Calu3 (cell line): ENCODE measurements at places on chromosomes 2 and 18. TPM values are rescaled to one million over a fixed set of nuclear protein-coding genes. Genes with fewer than 3 reads are reported as not detected.

- no peaks in the 10 kb centered on the region for H3K4me1 ChIP-seq
- no peak for DNase-seq
- H3K27ac ChIP-seq: no peak overlapping the region
- no peaks in the 10 kb centered on the region for H3K36me3 ChIP-seq
- peaks cover 21% of the 10 kb centered on the region for H3K27me3 ChIP-seq
These were observed 66.0 kb upstream of the HDAC4 start for GRCh38 chr2:239466755-239467271.

GRCh38 chr18:58637946-58638345 is 9.1 kb upstream of the ALPK2 start:
- H3K36me3 ChIP-seq: no peaks in the 10 kb centered on the region
- no peak for DNase-seq
- no peaks in the 10 kb centered on the region for H3K27me3 ChIP-seq
- H3K27ac ChIP-seq: no peak overlapping the region

GRCh38 chr2:14558335-14558919 is 74.1 kb upstream of the LRATD1 start:
- no peak overlapping the region for H3K27ac ChIP-seq
- H3K27me3 ChIP-seq: no peaks in the 10 kb centered on the region
- no peaks in the 10 kb centered on the region for H3K36me3 ChIP-seq
- no peak for DNase-seq
- no peaks in the 10 kb centered on the region for H3K4me1 ChIP-seq
- H3K4me3 ChIP-seq: no peak overlapping the region

DNA sequence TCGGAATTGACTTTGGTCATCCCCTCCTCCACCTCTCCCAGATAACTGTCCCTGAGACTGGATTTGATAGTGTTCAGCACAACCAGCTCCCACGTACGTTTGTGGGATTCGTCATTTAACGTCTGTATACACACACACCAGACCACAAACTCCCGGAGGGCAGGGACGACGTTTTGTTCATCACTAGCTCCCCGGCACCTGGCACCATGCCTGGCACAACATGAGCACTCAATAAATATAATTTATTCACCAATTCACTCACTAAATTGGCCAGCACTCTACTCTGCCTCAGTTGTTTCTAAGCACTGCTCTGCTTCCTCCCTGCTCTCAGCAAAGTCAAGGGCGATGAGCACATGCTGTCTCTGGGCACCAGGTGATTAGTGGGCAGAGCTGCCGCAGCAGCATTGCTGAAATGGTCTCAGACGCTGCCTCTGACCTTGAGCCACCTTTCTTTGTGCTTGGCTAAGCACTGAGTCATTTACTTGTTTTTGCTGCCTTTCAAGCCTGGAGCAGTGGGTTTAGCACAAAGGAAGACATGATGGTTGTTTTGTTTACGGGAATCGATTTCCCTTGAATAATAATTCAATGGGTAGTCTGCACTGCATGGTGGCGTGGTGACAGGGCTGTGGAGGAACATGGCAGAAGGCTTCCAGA is 19.3 kb upstream of the LOXHD1 start:
- peaks cover 94% of the 10 kb centered on the region for H3K27me3 ChIP-seq
- no peaks in the 10 kb centered on the region for H3K4me1 ChIP-seq
- no peaks in the 10 kb centered on the region for H3K36me3 ChIP-seq
- no peak overlapping the region for H3K27ac ChIP-seq
- no peak for DNase-seq
- H3K4me3 ChIP-seq: no peak overlapping the region

GRCh38 chr2:227132986-227133385 is 31.0 kb downstream of the COL4A4 start:
- H3K27me3 ChIP-seq: no peaks in the 10 kb centered on the region
- no peaks in the 10 kb centered on the region for H3K4me1 ChIP-seq
- no peak overlapping the region for H3K4me3 ChIP-seq
- H3K36me3 ChIP-seq: no peaks in the 10 kb centered on the region
- no peak overlapping the region for H3K27ac ChIP-seq

The WNT10A gene
- 2.4 and 3.4 TPM in 2 replicates for total RNA-seq

The IL18R1 gene
- total RNA-seq: 1.5 and 2.1 TPM in 2 replicates

GRCh38 chr18:75418293-75419005 is 9.1 kb downstream of the SMIM21 start:
- no peaks in the 10 kb centered on the region for H3K4me1 ChIP-seq
- H3K36me3 ChIP-seq: no peaks in the 10 kb centered on the region
- no peak overlapping the region for H3K27ac ChIP-seq
- DNase-seq: no peak
- no peak overlapping the region for H3K4me3 ChIP-seq

The ITGB6 gene
- 50.0 and 84.8 TPM in 2 replicates for total RNA-seq

The DYNAP gene
- not detected in 2 replicates for total RNA-seq

- H3K4me1 ChIP-seq: peaks cover 12% of the 10 kb centered on the region
- peak; percentile 31 for DNase-seq
- no peak overlapping the region for H3K4me3 ChIP-seq
- no peaks in the 10 kb centered on the region for H3K27me3 ChIP-seq
These were observed 131.9 kb downstream of the ATL2 start for GRCh38 chr2:38245114-38245641.

The IGFBP5 gene
- 8.7 and 14.8 TPM in 2 replicates for total RNA-seq

DNA sequence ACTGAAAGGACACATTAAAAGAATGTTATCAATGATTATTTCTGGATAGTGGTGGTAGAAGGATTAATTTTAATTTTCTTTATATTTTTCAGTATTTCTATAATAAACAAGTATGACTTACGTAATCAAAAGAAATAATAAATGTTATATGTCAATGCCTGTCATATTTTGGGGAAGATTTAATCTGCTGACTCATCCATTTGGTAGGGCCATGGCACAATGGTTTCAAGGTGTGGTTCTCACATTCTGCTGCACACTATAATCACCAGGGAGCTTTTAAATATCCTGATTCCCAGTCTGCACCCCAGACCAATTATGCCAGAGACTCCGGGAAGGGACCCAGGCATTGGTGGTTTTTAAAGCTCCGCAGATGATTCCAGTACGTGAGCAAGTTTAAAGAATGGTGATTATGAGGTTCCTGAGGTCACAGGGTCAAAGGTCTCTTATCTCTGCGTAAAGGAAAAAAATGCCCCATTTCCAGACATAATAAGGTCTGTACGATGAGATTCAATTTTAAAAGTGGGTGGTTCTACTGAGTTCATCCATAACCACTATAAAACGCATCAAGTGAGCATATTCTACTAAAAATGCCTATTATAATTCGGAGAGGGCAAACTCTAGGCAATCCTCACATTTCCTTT is 27.2 kb downstream of the WIPF1 start:
- no peak overlapping the region for H3K4me3 ChIP-seq
- DNase-seq: no peak
- H3K27me3 ChIP-seq: no peaks in the 10 kb centered on the region
- no peaks in the 10 kb centered on the region for H3K4me1 ChIP-seq

- H3K4me1 ChIP-seq: peaks cover 63% of the 10 kb centered on the region
- H3K36me3 ChIP-seq: peaks cover 63% of the 10 kb centered on the region
- peak overlapping the region; percentile 99 for H3K27ac ChIP-seq
- DNase-seq: no peak
- peak overlapping the region; percentile 80 for H3K4me3 ChIP-seq
These were observed 144.9 kb downstream of the TGIF1 start for GRCh38 chr18:3594760-3595368.

The SCYGR1 gene
- not detected in 2 replicates for total RNA-seq

DNA sequence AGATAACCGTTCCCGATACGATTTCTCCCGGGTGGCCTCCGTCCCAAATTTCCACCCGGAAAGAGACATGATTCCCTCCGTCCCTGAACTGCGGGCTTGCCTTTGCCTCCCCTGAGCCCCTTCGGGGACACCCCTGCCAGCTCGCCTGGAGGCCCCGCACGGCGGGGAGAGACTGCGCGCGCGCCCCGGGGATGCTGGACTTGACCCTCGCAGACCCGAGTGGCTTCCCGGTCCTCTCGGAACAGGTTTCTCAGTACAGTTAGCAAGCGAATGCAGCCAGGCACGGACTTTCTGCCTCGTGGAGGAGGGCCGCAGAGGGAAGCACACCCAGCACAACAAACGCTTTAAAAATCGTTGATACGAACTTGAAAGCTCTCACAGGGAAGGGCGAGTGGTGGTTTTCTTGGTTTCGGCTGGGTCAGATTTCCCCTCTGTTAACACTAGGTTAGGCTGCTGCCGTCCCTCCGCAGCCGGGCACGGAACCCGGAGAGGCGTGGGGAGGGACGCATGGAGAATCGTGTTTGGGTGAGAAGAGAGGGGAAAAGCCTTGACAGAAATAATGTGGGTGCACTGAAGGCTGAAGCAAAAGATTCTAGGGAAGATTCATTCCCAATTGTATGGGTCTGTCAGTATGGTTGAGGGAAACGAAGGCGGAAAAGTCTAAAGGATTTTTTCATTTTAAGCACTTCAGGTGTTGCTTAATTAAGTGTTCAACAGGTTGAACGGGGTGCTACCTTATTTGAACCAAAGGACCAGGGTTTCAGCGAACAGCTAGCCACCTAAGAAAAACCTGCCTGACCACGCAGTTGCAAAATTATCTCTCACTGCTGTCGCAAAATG is 916 bp downstream of the TNFRSF11A start:
- peaks cover 71% of the 10 kb centered on the region for H3K4me1 ChIP-seq
- H3K36me3 ChIP-seq: peaks cover 64% of the 10 kb centered on the region
- peak overlapping the region; percentile 79 for H3K27ac ChIP-seq
- no peaks in the 10 kb centered on the region for H3K27me3 ChIP-seq
- H3K4me3 ChIP-seq: peak overlapping the region; percentile 90

GRCh38 chr2:158624961-158625360 is 168.2 kb downstream of the PKP4 start:
- H3K4me3 ChIP-seq: no peak overlapping the region
- H3K36me3 ChIP-seq: peaks cover 12% of the 10 kb centered on the region
- H3K27ac ChIP-seq: no peak overlapping the region
- no peak for DNase-seq

The ERFE gene
- total RNA-seq: 2.4 and 4.0 TPM in 2 replicates

DNA sequence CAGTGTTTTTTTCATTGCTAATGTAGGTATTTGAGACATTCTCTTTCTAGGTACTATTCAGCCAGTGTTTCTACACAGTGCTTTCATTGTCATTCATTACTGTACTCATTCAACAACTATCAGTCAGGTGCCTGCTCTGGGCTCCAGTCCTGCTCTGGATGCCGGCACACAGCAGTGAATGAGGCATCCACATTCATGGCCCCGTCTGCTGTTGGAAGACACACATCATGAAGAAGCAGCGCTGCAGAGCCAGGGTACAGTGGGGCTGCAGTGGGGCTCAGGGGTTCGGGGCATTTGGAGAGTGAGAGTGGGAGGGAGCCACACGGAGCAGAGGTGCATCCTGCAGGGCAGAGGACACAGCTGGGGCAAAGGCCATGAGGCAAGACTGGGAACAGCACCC is 737.2 kb upstream of the RAB6C start:
- no peaks in the 10 kb centered on the region for H3K36me3 ChIP-seq
- no peak overlapping the region for H3K27ac ChIP-seq
- H3K27me3 ChIP-seq: no peaks in the 10 kb centered on the region
- H3K4me1 ChIP-seq: no peaks in the 10 kb centered on the region

GRCh38 chr2:69836316-69836715 is 6.9 kb downstream of the GMCL1 start:
- peaks cover 38% of the 10 kb centered on the region for H3K36me3 ChIP-seq
- H3K4me1 ChIP-seq: peaks cover 40% of the 10 kb centered on the region
- DNase-seq: no peak
- no peaks in the 10 kb centered on the region for H3K27me3 ChIP-seq
- H3K27ac ChIP-seq: peak overlapping the region; percentile 83
- H3K4me3 ChIP-seq: peak overlapping the region; percentile 63

GRCh38 chr2:134232461-134232860 is 21.4 kb upstream of the MGAT5 start:
- peak overlapping the region; percentile 42 for H3K4me3 ChIP-seq
- H3K27me3 ChIP-seq: no peaks in the 10 kb centered on the region
- peaks cover 77% of the 10 kb centered on the region for H3K4me1 ChIP-seq
- H3K36me3 ChIP-seq: peaks cover 10% of the 10 kb centered on the region

DNA sequence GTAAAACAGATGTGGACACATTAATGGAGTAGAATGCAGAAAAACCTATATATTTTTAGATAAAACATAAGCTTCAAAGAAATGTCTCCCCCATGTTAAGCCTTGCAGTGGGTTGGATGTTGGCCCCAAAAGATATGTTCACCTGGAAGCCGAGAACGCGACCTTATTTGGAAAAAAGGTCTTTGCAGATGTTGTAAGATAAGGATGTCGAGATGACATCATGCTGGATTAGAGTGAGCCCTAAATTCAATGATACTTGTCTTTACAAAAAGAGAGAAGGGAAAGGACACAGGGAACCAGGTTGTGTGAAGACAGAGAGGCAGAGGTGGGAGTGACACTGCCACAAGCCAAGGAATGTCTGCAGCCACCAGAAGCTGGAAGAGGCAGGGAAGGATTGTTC is 3.1 kb upstream of the NCK2 start:
- no peak overlapping the region for H3K4me3 ChIP-seq
- DNase-seq: no peak
- peaks cover 21% of the 10 kb centered on the region for H3K36me3 ChIP-seq
- peaks cover 12% of the 10 kb centered on the region for H3K27me3 ChIP-seq

- H3K27me3 ChIP-seq: no peaks in the 10 kb centered on the region
- H3K4me3 ChIP-seq: no peak overlapping the region
- H3K27ac ChIP-seq: no peak overlapping the region
- DNase-seq: no peak
These were observed 264.0 kb upstream of the CXCR4 start for GRCh38 chr2:136381722-136382633.

DNA sequence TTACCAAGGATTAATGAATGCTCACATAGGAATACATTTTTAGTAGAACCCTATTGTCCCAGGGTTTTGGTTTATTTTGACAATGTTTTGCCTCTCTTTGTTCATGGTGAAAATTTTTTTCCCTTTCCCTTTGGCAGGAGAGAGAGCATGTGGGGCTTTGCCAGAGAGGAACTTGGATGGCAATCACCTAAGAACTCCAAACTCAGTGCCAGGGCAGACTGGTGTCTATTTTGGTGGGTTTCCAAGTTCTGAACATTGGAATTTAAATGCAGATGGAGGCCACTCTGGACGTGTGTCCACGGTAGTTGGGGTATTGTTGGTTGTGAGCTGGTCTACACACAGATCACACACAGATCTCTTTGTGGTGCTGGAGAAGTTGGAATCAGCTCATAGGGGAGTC is 2091.1 kb upstream of the PIK3C3 start:
- no peak overlapping the region for H3K27ac ChIP-seq
- no peak overlapping the region for H3K4me3 ChIP-seq
- no peaks in the 10 kb centered on the region for H3K4me1 ChIP-seq
- no peak for DNase-seq
- no peaks in the 10 kb centered on the region for H3K36me3 ChIP-seq

- no peaks in the 10 kb centered on the region for H3K27me3 ChIP-seq
- H3K4me3 ChIP-seq: no peak overlapping the region
- DNase-seq: no peak
- H3K27ac ChIP-seq: no peak overlapping the region
- H3K4me1 ChIP-seq: no peaks in the 10 kb centered on the region
These were observed 516.9 kb upstream of the DSEL start for GRCh38 chr18:68033466-68033865.
